ENCODE measurements at places on chromosomes 6 and 20. TPM values are rescaled to one million over a fixed set of nuclear protein-coding genes. Genes with fewer than 3 reads are reported as not detected.

DNA sequence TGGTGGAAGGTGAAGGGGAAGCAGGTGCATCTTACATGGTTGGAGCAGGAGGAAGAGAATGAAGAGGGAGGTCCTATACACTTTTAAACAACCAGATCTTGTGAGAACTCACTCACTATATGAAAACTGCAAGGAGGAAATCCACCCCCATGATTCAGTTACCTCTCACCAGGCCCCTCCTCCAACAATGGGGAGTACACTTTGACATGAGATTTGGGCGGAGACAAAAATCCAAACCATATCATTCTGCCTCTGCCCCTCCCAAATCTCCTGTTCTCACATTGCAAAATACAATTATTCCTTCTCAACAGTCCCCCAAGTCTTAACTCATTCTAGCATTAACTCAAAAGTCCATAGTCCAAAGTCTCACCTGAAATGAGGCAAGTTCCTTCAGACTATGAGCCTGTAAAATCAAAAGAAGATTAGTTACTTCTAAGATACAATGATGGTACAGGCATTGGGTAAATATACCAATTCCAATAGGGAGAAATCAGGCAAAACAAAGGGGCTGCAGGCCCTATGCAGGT is 60.5 kb downstream of the EDN1 start:
- no peak for DNase-seq

DNA sequence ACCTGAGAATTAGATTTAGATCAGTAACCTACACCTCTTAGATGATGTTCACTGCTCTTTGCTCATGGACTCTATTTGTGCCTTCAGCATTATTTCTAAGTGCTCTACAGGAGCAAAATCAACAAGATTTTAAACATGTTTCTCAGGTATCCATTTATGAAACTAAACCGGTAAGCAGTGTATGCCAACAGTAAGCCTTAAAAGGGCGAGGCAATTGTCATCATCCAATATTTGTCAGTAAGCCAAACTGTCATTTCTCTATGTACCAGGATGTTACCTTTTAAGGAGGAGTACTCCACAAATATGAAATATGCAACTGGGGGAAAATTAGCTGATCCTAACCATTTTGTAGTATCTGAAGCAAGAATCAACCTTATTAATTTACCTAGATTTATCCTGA is 69.6 kb upstream of the ZNF184 start:
- DNase-seq: no peak

DNA sequence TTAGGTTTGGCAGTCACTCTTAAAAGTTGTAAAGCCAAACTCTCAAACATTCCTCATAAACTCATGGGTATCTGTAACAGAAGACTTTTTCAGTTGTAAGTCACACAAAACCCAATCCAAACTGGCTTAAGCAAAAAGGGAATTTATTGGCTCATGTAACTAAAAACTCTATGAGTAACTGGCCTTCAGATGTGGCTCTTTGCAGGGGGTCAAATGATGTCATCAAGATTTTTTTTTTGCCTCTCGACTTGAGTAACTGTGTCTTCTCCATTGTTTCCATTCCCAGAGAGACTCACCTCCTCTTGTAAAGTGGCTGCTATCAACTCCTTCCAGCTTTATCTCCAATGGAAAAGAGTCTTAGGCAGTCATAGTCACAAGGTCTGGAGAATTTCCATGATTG is 645.0 kb downstream of the DHX35 start:
- DNase-seq: no peak

GRCh38 chr6:82006027-82006738 is 241.4 kb downstream of the IBTK start:
- no peak for DNase-seq

- DNase-seq: no peak
Measured at GRCh38 chr20:3175270-3175669, 1.9 kb upstream of the LZTS3 start.

- no peak for DNase-seq
Measured at GRCh38 chr6:1372690-1373089, 16.7 kb upstream of the FOXF2 start.

DNA sequence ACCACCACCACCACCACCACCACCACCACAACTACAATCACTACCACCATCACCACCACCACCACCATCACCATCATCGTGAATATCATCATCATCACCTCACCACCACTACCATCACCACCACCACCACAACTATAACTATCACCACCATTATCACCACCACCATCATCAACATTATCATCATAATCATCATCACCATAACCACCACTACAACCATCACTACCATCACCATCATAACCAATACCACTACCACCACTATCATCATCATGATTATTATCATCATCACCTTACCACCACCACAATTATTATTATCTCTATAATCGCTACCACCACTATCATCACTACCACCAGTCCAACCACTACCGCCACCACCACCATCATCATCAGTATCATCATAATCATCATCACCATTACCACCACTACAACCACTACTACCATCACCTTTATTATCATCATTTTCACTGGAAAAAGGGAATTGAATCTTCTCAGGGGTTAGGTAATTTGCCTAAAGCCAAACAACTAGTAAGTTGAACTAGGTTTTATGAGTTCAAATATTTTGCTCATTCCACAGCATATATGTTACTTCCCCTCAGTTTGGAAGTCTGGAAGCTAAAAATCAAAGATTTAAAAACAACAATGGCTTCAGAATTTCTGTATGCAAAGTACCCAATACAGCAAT is 8.3 kb downstream of the RIPOR2 start:
- no peak for DNase-seq

GRCh38 chr6:87745966-87746721 is 44.1 kb upstream of the AKIRIN2 start:
- DNase-seq: no peak

DNA sequence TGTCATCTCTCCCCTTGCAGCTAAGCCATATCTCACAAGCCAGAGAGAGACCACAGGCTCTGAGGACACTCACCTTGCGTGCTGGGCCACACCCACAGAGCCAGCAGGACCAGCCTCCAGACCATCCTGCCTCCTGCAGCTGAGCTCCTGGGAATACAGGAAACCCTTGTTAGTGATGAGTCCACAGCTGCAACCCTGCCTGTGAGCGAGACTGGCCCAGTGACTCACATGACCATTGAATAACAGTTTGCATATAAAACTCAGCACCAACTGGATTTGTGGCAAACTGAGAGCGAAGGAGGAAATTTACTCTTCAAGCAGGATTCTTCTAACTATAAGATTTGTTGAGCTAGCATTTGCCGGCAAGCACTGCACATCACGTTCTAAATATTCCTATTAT is 3.0 kb downstream of the THBS2 start:
- no peak for DNase-seq

- no peak for DNase-seq
Measured at GRCh38 chr6:135703621-135704020, 147.9 kb upstream of the PDE7B start.

DNA sequence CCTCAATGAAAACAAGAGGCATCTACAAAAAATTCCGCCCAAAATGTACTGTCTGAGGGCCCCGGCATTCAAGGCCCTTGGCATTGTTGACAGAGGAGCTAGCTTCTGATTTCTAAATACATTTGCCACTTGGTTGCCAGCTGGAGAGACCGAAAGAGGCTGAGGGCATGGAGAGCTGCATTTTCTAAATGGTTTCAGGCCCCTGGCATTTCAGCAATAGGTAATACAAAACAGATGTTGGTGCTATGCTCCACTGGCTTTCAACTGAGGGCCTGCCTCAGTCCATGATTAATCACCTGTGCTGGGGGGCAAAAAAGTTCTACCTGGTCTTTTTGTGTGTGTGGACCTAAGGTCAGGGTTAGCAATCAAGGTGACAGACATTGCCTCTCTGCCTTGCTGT is 79.5 kb upstream of the ISM1 start:
- DNase-seq: no peak

DNA sequence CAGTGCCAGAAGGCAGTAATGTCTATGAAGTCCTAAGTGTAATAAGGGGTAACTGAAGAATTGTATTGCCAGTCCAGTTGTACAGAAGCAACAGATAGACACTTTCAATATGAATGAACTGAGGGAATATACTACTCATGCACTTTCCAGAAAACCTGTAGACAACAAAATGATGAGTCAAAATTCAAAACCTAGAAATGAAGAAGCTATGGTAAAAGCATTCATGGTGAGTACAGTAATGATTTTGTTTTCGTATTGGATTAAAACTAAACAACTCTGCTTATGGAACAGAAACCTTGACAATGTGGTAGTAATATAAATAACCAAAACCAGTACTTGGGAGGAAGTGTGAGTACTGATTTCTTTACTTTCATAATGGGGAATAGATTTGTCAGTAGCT is 35.0 kb downstream of the ARMC2 start:
- no peak for DNase-seq

DNA sequence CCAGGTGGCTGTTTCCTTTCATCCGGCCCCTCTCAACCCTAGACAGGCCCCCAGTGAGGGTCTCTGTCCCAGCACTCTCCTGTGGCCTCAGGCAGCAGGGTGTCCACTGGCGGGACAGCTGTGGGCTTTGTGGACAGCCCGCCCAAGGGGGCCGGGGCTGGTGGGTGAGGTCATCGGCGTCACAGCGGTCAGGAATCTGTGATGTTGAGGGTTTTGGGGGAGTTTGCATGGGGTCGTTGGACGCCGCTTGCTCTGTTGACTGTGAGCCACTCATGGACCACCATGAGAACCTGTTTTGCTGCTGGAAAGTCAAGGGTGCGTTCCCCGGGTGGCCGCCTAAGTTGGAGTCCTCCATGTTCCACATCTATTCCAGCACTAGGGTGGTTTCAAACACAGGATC is 146.4 kb downstream of the DTNBP1 start:
- DNase-seq: no peak

DNA sequence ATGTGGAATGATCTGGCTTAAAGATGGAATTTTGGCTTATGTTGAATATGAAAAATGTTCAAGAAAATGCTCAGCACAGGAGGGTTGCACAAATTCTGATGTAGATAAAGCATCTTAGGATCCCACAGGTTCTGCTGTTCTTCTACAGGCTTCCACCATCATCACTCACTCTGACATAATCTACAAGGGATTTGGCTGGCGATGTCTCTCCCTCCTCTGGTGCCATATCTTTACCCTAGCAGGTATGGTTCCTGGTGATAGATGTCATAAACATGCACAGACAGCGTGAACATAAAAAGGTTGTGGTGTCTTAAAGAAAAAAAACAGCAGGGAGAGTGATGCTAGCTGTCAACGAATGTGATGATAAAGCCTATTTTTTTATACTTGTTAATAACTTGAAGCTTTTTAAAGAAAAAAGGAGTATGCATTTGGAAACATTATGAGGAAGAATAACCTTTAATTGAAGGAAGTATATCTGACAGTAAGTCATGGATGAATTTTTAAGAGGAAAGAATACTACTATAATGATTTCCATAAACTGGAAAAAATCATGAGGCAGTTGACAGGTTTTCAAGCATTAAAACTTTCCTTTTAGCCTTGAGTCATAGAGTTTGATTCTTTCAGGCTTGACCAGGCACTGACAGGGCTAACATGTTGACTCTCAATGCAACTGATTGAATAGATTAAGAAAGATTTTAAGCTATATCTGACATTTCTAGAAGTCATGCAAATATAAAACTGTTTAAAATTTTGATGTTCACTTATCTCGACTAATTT is 50.1 kb downstream of the OGFRL1 start:
- no peak for DNase-seq

DNA sequence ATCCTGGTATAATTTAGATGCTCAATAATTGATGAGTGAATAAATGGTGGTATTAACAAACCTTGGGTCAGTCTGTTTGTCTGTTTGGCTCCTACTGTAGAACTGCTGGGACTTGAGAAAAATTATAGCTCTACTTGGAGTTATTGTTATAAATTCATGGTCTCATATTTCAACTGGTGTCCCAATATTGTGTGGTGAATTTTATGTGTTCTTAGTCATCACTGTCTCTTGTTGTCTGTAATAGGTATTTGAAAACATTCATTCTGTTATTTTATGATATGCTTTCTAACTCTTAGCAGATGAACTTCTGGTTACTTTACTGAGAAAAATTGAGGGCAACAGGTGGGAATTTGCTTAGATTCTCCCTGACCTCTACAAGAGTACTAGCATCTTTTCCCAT is 221.4 kb downstream of the CDKAL1 start:
- no peak for DNase-seq

DNA sequence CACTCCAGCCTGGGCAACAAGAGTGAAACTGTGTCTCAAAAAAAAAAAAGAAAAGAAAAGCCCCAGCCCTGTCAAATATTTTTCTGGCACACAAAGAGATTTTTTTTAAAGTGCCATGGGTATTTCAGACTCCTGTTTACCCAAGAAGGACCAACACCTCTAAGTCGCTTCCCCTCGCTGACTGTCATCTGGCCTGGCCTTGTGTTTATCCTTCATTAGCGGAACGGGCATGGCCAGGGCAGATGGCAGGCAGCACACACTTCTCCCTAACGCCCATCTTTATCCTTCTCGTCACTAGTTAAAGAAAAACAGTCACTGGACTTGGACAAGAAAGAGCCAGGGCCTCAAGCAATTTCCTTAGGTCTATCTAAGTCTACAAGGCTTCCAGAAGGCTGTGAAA is 7.3 kb upstream of the CBFA2T2 start:
- DNase-seq: no peak

DNA sequence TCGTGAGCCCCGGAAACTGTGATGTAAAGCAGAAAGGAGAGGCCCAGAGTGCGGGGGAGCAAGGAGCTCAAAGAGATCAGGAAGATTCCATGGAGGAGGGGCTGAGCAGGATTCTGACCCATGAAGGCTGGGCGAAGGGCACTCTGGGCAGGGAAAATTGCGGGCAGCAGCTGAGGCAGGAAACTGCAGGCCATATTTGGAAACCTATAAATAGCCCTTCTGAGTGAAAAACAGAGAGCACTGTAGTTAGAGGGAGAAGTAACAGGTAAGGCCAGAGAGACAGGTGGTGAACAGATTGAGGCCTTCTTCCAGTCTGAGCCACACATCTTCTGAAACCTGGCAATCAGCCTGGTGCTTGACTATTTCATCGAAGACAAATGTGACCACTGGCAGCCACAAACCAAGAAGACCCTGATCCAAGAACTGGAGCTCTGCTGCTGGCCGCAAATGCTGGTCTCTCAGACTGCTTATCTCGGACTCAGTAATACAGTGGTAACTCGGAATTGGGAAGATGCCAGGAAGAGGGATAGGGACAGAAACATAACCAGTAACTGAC is 14.1 kb upstream of the BEND3 start:
- no peak for DNase-seq

- no peak for DNase-seq
Measured at GRCh38 chr20:20241976-20242375, 125.9 kb upstream of the INSM1 start.

GRCh38 chr20:25011261-25011660 is 18.7 kb upstream of the APMAP start:
- DNase-seq: no peak

GRCh38 chr6:158780988-158781691 is 38.0 kb downstream of the EZR start:
- no peak for DNase-seq

- DNase-seq: no peak
Measured at GRCh38 chr20:35283441-35284266, 918 bp downstream of the EIF6 start.

GRCh38 chr20:22008456-22008855 is 303.0 kb downstream of the PAX1 start:
- DNase-seq: no peak

The KCNB1 gene
- total RNA-seq: 0.39 TPM

The EEF1E1 gene
- total RNA-seq: 20.7 TPM

The SH3BGRL2 gene
- total RNA-seq: 0.33 TPM

The SHLD1 gene
- 4.2 TPM for total RNA-seq

The KCNG1 gene
- total RNA-seq: not detected

The CST4 gene
- total RNA-seq: not detected

The CEP250 gene
- total RNA-seq: 33.4 TPM

The EDN1 gene
- total RNA-seq: 1.0 TPM

The MARCKS gene
- total RNA-seq: 0.50 TPM

The FBXO9 gene
- 63.7 TPM for total RNA-seq

The TP53TG5 gene
- 0.31 TPM for total RNA-seq

The MYH7B gene
- total RNA-seq: 0.19 TPM
